ENCODE measurements at places on chromosomes 6 and 20.

DNA sequence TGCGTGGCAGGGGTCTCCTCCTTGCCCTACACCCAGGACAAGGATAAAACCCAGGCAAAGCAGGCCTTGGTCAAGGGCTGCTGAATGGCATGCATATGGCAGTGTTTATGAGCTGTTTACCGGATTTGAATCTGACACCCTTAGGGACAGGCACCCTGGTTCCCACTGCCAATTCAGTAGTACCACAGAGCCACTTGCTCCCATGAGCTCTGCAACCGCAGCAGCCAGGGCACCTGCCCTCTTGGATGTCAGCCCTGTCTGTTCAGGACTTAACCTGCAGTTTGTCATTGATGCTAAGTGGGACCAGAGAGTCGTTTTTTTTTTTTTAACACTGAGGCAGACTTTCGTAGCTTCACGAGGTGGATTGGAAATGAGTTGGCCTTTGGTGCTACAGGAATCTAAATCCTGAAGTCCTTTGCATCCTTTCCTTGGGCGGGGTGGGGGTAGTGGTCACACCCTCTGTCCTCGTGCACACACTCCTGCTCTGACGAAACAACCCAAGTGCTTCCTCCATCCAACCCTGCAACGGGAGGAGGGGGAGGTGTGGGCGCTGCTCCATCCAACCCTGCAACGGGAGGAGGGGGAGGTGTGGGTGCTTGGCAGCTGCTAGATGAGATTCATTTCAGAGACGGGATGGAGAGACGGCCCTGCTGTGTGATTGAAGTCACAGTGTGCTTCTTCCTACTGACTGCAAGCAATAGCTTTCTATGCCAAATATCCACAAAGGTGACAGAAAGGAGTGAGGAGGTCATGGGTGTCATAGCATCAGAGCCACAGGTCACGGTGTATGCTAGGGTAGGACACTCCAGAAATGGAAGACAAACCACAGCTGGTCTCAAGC lies 166.5 kb downstream of the SMOC2 start:
- peak; percentile 69 for DNase-seq

- no peak for DNase-seq
Measured at GRCh38 chr6:145689529-145689928, 45.8 kb downstream of the EPM2A start.

- DNase-seq = no peak
Measured at GRCh38 chr20:542777-543368, 717 bp downstream of the CSNK2A1 start.

- no peak for DNase-seq
Measured at GRCh38 chr6:83827050-83827449, 26.1 kb upstream of the RIPPLY2 start.

- DNase-seq = no peak
Measured at GRCh38 chr6:150256618-150257272, 112.1 kb upstream of the IYD start.

- no peak for DNase-seq
Measured at GRCh38 chr6:168386973-168387372, 54.0 kb upstream of the SMOC2 start.

DNA sequence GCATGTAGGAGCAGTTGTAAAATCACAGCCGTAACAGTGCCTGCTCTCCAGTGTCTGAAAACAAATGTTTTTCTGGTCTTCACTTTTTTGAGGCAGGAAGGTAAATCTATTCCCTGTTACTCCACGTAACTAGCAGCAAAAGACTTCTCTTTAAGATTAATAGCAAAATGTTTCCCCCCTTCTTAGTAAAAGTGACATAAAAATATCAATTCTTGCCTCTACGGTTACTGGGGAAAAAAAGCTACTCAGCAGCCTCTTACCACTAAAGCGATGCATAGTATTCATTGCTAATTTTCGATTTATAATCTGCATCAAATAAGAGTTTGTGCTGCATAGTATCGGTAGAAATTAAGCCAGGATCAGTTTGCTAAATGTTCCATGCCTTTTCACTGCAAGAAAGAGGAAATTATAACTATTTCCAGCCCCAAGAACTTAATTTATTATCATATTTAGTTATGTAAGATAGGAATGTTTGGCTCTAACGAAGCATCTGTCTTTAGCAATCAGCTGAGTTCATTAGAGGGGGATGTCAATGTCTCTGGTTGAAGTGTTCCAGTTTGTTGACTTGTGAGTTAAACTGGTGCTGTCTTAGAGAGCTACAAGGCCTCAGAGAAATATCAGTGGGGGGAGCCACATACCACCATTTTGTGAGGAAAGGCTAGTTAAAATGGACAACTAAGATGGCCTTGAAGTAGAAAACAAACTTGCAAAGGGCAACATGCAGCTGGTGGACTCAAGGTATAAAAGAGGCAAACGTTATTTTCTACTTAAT lies 617 bp upstream of the TSPYL1 start:
- DNase-seq = no peak

DNA sequence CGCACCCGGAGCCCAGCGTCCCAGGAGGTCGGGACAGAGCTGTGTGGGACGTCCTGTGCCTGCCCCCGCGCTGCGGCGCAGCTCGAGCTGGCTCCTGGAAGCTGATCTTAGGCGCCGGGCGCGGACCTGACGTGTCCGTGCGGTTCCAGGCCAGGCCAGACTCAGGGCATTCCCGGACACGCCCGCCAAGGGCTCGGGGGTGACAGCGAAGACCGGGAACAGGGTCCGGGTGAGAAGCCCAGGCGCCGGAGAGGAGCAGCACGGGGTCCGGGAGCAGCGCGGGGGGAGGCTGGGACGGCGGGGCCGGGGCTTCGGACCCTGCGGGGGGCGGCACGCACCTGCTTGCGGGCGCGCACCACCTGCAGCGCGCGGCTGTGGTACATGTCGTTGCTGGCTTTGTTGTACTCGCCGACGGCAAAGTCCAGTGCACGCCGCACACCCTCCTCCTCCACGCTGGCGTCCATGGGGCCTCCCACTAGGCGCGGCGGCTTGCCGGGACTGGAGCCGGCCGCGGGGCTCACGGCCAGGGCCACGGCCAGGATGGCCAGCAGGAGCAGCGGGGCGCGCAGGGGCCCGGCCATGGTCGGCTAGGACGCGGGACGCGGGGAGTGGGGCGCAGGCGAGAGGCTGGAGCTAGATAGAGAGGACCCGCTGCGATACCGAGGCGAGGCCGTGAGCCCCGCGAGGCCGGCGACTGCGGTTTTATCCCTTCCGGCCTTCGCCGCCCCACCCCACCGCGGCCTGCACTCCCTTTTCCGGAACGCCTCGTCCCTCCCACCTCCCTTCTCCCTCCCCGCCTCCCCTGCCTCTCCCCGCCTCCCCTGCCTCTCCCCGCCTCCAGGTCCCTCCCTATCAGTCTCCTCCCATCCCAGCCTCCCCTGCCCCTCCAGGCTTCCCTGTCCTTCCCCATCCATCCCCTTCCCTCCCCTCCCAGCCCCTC lies at the start of gene CST3:
Gene CST3 (minus strand): TSS at position 674 of the 940 bp plus-strand sequence. CDS start 93 bp downstream, at position 581.
- DNase-seq = peak; percentile 93

DNA sequence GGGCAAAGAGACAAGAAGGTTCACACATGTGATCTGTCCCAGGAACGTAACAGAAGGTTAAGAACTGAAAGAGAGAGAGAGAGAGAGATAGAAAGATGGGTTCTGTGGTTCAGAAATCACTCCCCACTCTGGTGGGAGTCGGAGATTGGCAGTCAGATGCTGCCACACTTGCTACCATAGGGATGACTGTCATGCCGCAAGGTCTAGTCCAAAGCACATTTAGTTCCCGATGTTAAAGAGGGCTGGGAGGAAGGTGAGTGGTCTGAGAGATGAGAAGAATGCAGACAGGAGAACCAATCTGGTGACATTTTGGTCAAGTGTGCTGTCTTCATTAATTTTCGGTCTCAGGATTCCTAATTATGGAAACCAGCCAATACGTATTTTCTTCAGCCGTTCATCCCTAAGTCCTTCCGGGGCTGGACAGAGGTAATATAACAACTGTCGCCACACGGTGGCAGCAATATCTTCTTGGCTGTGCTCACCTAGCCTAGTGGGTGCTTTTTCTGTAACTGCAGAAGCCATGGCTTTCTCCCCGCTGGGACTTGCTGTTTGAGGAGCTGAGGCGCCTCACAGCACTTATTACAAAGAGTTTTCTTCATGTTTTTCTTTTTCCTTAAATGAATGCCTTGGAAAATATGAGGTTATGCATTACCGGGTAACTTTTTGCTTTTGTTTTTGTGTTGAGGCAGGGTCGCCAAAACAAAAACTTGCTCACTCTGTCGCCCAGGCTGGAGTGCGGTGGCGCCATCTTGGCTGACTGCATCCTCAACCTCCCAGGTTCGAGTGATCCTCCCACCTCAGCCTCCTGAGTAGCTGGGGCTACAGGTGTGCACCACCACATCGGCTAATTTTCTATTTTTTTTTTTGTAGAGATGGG lies 46.0 kb downstream of the SLC35D3 start:
- DNase-seq = peak; percentile 64

DNA sequence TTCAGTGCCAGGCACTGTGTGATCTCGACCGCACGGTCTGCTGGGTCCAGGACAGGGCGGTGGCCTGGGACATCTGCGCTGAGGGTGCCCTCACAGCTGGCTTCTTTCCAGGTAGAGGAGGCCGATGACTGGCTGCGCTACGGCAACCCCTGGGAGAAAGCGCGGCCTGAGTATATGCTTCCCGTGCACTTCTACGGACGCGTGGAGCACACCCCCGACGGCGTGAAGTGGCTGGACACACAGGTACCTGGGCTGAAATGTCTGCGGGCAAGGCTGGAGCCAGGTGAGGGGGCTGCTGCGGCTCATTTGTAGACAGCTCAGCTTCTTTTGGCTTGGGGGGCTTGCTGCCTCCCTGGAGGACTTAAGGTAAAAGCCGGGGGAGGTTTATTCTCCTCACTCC lies 26.6 kb downstream of the PYGB start:
- peak; percentile 36 for DNase-seq

GRCh38 chr20:60507087-60507694 lies 549.0 kb downstream of the CDH26 start:
- DNase-seq = no peak

DNA sequence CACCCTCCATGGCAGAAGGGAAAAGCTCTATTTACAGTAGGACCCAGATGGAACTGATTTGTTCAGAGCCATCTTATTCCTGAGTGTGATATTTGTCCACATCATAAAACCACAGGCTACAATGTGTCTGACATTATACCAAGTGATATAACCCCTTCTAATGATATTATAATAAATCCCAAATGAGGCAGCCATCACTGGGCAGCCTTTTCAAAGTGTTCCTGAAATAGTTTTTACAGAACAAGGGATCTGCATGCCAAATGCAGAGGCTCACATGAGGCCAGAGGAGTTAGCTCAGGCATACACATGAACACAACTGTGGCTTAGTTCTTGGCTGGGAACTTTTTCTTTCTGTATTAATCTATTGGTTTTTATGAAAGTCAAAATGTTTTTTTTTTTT lies 207.7 kb downstream of the MAFB start:
- DNase-seq = no peak

- peak; percentile 56 for DNase-seq
Measured at GRCh38 chr20:37229357-37229756, 32.3 kb downstream of the GHRH start.

GRCh38 chr20:63290677-63291472 lies 2.1 kb upstream of the COL20A1 start:
- DNase-seq = peak; percentile 99

DNA sequence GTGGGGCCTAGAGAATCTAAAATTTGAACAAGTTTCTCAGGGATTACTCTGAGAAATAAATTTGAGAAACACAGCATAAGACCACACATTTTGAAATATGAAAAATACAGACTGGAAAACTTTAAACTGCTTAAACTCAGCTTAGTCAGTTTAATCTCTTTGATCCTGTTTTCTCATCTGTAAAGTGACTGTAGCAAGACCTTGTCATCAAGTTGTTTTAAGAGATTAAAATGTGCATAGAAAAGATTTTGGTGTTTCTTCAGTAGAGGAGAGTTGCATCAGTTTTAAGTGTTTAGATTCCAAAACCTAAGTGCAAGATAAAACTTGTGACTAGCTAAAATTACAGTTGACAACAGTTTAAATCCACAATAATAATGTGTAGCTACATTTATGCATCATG lies 8.1 kb upstream of the BCKDHB start:
- DNase-seq = no peak

DNA sequence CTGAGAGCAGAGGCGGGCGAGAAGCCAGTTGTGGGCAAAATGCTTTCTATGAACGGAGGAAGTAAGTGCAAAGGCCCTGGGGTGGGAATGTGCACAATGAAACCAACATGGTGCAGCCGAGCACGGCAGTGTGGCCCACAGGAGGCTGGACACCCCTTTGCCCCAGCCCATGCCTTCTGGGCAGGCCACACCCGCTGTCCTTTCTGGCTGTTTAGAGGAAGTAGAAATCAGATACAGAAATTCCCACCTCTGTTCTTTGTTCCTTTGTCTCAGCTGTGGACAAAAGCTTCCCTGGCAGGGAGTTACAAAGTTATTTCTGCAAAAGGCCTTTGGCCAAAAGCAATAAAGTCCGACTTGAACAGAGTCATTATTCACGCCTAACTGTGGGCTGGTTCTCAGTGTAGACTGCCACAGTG lies 11.9 kb downstream of the SULF2 start:
- DNase-seq = no peak

- no peak for DNase-seq
Measured at GRCh38 chr6:111732390-111732789, 126.7 kb upstream of the TRAF3IP2 start.

- DNase-seq = no peak
Measured at GRCh38 chr6:138923561-138923960, 64.5 kb downstream of the REPS1 start.

GRCh38 chr20:8624046-8624445 lies 444.8 kb upstream of the PLCB4 start:
- DNase-seq = no peak

- no peak for DNase-seq
Measured at GRCh38 chr6:45351667-45352066, 23.5 kb downstream of the RUNX2 start.

DNA sequence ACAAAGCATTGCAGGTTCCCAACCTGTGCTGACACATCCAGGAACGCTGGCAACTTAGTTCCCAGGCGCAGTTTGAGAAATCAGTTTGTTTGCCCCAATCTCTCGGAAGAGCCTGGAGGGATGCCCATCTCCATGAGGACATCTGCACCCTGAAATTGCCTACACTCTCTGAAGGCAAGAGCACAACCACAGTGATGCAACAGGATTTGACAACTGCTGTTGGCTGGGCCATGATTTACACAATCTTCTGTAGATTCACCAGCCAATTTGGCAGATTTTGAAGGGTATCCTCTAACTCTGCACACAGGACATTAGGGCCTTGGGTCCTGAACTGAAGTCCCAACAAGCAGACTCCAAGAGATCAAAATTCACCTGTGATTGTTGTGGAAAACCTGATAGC lies 3.4 kb downstream of the APMAP start:
- no peak for DNase-seq

- DNase-seq = no peak
Measured at GRCh38 chr6:163188746-163189145, 225.8 kb upstream of the QKI start.

Measured in H7 (cell line).